ENCODE measurements at places on chromosomes 5 and 9. TPM values are rescaled to one million over a fixed set of nuclear protein-coding genes. Genes with fewer than 3 reads are reported as not detected.

The EMB gene
- total RNA-seq, result 4.2 TPM

The TSSK1B gene
- total RNA-seq, result not detected

The FBP2 gene
- not detected for total RNA-seq

The F2RL1 gene
- 0.27 TPM for total RNA-seq

The LHFPL2 gene
- total RNA-seq, result 31.0 TPM

The EIF4E1B gene
- not detected for total RNA-seq

The CDH12 gene
- total RNA-seq, result not detected

The LTC4S gene
- total RNA-seq, result 5.0 TPM

The DMRT2 gene
- total RNA-seq, result 0.33 TPM

The PTGES gene
- total RNA-seq, result 6.8 TPM

The GADD45G gene
- total RNA-seq, result 37.8 TPM

The C9 gene
- not detected for total RNA-seq

The TICAM2 gene
- total RNA-seq, result 3.9 TPM

The PCDHA1 gene
- not detected for total RNA-seq

The NMRK1 gene
- total RNA-seq, result 5.6 TPM

The BHMT gene
- total RNA-seq, result 0.36 TPM

The ANXA2R gene
- total RNA-seq, result 1.8 TPM

The ITK gene
- total RNA-seq, result 1.1 TPM

The LHX3 gene
- not detected for total RNA-seq

The POU5F2 gene
- total RNA-seq, result 3.1 TPM

The PCDHGA3 gene
- 2.5 TPM for total RNA-seq
